ENCODE measurements at places on chromosomes 2 and 18.

DNA sequence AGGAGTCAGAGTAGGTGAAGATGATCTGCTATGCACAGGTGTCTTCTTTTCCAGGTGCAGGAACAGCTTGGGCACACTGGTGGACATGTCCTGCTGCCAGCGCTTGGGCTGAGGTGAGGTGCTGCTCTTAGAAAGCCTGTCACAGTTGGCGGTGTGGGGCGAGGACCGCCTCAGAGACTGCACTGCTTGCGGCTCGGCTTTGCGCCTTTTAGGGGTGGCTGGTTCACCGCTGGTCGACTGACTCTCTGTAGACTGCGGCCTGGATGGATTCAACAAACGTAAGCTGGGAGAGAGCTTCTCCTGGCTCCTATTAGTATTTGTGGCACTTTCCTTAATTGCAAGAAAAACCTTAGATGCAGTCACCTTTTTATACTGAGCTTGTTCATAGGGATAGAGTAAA lies 1.7 kb downstream of the MSL3B start:
- DNase-seq = no peak

- no peak for DNase-seq
Observed at GRCh38 chr2:83240611-83241010, 1218.5 kb downstream of the SUCLG1 start.

DNA sequence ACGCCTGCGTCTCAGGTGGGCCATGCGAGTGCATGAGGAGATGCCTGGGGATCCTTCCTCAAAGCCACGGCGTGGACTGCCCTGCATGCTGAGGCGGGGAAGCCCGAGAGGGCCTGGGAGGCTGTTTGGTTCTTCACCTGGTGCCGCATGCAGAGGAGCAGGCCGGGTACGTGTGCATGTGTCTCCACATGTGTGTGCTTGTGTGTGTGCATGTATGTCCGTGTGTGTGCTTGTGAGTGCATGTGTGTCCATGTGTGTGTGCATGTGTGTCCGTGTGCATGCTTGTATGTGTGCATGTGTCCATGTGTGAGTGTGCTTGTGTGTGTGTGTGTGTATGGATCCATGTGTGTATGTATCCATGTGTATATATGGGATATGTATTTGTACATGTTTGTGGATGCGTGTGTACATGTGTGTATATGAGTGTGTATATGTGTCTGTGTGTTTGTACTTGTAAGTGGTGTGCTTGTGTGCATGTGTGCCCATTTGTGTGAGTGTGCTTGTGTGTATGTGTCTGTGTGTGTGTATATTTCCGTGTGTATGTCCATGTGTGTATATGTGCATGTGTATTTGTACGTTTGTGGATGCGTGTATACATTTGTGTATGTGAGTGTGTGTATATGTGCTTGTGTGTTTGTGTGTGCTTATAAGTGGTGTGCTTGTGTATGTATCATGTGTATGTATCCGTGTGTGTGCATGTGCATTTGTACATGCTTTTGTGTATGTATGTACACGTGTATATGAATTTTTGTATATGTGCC lies 79.0 kb downstream of the PTGR3 start:
- DNase-seq = no peak

DNA sequence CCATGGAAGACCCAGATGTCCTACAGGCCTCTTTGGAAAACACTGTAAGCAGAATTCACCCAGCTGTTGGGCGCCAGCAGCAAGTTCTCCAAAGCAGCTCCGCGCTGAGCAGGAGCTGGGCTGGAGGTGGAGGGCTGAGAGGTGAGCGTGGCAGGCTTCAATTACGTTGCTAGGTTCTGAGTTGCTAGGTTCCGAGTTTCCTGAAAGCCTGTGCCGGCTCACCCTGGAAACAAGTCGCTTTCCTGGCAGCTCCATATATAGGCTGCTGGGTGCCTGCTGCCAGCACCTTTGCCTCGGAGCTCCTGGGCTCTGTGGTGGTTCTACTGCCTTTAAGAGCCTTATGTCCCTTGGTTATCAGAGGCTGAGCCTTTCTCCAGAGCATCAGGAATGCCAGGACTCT lies 14.4 kb upstream of the EGR4 start:
- no peak for DNase-seq

DNA sequence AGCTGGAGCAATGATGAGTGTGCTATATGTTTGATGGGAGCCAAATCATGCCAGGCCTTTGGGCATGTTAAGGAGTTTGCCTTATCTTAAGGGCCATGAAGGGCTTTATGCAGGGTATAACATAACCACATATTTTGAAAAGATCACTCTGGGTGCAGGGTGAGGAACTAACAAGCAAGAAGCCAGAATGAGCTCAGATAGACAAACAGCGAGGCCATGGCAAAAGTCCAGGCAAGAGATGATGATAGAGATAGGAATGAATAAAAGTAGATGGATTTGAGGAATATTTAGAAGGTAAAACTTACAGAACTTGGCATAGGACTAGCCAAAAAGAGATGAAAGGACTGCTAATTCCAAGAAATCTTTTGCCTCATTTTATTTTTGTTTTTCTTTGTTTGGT lies 6.7 kb downstream of the GALNT3 start:
- DNase-seq = no peak

DNA sequence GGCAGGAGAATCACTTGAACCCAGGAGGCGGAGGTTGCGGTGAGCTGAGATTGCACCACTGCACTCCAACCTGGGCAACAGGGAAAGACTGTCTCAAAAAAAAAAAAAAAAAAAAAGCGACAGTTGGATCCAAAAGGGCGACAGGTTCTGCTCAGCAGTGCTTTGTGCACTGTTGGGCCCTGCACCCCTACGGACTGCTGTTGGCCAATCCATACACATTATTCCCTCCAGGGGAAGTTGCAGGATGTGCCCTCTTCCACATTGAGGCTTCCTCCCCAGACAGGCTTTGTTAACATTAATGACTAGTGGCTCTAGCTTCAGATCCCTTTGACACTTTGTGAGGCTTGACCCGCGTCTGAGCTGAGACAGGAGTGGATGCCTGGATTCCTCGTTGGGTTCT lies 9.4 kb downstream of the NT5DC4 start:
- DNase-seq = no peak

DNA sequence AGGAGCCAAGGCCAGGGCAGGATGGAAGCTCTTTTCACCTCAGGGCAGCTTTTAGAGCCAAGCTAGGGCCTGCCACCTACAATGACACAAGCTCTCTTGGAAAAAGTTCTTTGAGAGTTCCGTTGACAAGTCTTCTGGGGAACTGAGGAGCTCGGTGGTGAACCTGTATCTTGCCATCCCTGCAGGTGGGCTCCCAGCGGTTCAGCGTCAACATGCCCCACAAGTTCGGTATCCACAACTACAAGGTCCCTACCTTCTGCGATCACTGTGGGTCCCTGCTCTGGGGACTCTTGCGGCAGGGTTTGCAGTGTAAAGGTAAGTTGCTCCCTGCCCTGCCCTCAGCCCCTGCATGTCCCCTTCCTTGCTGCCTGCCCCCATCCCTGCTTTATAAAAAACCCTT lies 312.8 kb upstream of the EPAS1 start:
- no peak for DNase-seq

- DNase-seq = no peak
Observed at GRCh38 chr2:216201692-216202306, 92.7 kb downstream of the XRCC5 start.

- DNase-seq = no peak
Observed at GRCh38 chr2:45941531-45942236, 290.2 kb downstream of the PRKCE start.

GRCh38 chr2:134081238-134081938 lies 172.5 kb upstream of the MGAT5 start:
- no peak for DNase-seq

- DNase-seq = no peak
Observed at GRCh38 chr2:197134206-197134605, 176.4 kb downstream of the ANKRD44 start.

All from stimulated activated CD8-positive, alpha-beta memory T cell treated with anti-CD3 and anti-CD28 coated beads, Interleukin-12 subunit alpha, Interleukin-12 subunit beta, amount 100 ng/mL, for 1 hour (primary cell).